ENCODE measurements at places on chromosomes 13 and 19.
A peak's percentile ranks its signal among the peaks of the same experiment; 100 is the strongest.

DNA sequence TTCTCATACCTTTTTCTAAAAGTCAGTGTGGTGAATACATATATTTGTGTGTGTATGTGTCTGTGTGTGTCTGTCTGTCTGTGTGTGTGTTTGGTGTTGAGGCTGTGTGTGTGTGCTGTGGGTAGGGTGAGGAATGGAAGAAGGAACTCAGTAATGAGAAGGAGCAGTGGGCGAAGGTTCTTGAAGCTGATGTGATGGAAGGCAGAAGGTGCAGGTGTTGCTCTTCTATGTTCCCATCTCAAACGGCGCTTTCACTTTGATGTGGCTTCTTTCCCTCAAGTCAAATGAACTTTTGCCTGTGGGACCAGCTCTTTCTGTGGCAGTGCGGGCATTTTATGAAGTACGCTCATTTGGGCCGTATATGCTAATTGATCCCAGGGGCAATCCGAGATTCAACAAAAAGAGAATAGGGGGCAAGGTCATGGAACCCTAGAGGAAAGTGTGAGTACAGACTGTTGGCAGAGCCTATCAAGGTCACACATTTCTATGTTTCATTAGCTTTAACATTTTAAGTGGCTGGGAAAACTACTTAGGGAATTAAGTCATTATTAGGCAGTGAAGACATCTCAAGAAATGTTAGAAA, 15.2 kb downstream of the BIVM start:
- no peak for DNase-seq

GRCh38 chr19:10864538-10864899, 6.8 kb upstream of the CARM1 start:
- peak; percentile 27 for DNase-seq

DNA sequence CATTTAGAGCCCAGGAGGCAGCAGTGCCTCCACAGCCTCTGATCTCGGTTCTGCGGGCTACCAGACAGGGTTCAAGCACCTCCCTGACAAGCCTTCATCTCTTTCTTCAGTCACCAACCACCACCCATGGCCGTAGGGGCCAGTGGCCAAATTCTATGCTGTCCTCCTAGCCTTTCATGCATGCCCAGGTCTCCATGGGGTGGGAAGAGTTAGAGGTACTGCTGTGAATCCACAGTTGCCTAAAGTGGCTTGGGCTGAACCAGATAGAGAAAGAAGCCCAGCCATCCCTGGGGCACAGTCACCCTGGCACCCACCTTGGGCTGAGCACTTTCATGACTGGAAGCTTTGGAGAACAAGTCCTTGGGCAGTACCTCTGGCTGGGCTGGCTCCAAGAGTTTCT, 97.4 kb downstream of the ZDHHC20 start:
- no peak for DNase-seq

GRCh38 chr13:101916108-101916774, 463.8 kb downstream of the ITGBL1 start:
- peak; percentile 19 for DNase-seq

GRCh38 chr13:68048802-68049359, 818.7 kb upstream of the PCDH9 start:
- no peak for DNase-seq

GRCh38 chr19:18386543-18387271, 749 bp downstream of the GDF15 start:
- no peak for DNase-seq

DNA sequence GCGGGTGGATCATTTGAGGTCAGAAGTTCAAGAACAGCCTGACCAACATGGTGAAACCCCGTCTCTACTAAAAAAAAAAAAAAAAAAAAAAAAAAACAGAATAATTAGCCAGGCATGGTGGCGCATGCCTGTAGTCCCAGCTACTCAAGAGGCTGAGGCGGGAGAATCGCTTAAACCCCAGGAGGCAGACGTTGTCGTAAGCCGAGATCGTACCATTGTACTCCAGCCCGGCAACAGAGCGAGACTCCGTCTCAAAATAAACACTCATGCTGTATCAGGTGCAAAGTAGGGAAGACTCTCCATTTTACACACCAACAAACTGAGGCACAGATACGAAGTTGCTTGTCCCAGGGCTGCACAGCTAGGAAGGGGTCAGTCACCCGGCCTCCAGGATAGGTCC, 15.6 kb downstream of the TLE6 start:
- DNase-seq = no peak

DNA sequence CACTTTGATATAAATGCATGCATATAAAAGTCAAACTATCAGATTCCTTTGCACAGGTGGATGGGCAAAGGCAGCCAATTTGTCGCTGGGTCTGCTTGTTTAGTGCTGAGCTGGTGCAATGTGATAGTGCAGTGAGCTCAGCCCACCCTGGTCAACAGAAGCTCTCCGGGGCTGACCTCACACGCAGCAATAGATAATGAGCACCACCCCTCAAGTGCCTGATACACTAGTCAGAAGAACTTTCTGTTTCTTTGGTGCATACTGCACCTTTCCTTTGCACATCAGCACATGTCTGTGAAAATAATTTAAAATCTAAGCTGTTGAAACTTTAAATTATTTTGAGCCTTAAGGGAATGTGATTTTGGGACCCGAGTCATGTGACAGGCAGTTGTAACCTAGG, 20.2 kb downstream of the ATP8A2 start:
- no peak for DNase-seq

- DNase-seq = no peak
Measured at GRCh38 chr13:35260316-35260715, 216.2 kb downstream of the MAB21L1 start.

DNA sequence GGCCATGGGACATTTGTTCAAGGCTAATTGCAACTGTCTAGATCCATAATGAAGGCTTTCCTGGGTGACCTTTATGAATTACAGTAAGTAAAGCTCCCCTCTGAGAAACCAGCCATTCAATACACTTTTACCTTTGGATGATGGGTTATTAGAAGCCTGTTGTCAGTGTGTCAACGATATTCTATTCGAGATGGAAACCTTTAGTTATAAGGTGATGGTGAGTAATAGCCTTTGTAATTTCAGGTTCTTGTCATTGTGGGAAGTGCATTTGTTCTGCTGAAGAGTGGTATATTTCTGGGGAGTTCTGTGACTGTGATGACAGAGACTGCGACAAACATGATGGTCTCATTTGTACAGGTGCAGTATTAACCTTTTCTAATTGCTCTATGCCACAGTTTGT, 261.7 kb downstream of the ITGBL1 start:
- no peak for DNase-seq

DNA sequence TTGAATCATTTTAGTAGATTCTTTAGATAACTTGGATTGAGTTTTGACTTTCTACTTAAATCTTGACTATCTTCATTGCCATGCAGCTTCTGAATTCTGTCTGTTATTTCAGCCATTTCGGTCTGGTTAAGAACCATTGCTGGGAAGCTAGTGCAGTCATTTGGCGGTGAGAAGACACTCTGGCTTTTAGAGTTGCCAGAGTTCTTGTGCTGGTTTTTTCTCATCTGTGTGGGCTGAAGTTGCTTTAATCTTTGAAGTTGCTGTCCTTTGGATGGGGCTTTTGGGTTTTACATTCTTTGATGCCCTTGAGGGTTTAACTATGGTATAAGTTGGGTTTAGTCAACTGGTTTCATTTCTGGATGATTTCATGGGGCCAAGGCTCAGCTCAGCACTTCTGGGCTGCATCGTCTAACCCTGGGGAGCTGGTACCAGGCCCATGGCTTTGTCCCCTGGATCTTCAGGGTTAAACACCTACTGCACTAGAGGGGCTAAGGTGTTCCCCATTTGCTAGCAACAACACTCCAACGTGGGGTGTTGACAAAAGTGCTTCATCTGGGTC, 10.0 kb upstream of the IGFL2 start:
- DNase-seq = no peak

DNA sequence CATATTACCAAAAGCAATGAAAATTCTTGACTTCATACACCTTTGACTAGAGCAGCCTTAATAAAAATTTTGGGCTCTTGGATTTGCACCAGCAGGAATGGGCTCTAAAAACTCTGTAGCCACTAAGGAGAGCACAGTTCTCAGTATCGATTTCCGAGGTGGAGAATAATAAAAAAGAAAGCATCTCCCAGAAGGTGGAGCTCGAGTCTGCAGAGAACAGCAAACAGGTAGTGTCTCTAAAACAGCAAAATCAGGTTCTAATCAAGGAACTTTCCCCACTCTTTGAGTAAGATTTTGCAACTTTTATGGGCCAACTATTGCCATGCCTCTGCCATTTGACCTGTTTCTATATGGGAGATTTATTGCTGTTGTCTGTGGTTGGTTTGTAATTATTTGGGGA, 258.7 kb upstream of the GPC6 start:
- DNase-seq = no peak

GRCh38 chr13:112818040-112818697, 128.3 kb downstream of the ATP11A start:
- no peak for DNase-seq

- no peak for DNase-seq
Measured at GRCh38 chr19:4594201-4594600, 34.7 kb upstream of the SEMA6B start.

GRCh38 chr13:24232474-24232873, 72.0 kb downstream of the SPATA13 start:
- DNase-seq = no peak

- DNase-seq = peak; percentile 64
Measured at GRCh38 chr19:12778017-12778904, 2.9 kb upstream of the HOOK2 start.

- DNase-seq = peak; percentile 40
Measured at GRCh38 chr13:40352380-40352778, 314.1 kb downstream of the FOXO1 start.

GRCh38 chr19:46180701-46181387, 32.8 kb downstream of the IGFL2 start:
- DNase-seq = no peak

DNA sequence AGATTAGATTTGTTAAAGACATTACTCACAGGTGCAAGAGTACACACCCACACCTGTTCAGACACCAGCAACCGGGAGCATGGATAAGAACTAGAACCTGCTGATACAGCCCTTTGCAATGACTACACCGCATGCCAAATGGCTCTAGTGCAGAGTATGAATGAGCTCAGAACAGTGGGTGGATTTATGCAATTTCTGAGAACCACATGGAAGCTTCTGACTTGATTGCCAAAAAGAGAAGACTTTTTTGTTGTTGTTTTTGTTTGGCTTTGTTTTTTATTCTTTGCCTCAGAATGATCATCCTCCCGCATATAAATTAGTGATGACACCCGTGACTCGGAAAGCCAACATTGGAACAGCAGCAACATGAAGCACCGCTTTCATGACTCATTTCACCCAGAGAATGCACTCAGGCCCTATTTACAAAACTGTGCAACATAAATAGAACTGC, 77.4 kb upstream of the LRCH1 start:
- no peak for DNase-seq

GRCh38 chr13:110867380-110867779, 47.5 kb downstream of the ANKRD10 start:
- DNase-seq = no peak

- no peak for DNase-seq
Measured at GRCh38 chr13:93225610-93226009, 997 bp upstream of the GPC6 start.

DNA sequence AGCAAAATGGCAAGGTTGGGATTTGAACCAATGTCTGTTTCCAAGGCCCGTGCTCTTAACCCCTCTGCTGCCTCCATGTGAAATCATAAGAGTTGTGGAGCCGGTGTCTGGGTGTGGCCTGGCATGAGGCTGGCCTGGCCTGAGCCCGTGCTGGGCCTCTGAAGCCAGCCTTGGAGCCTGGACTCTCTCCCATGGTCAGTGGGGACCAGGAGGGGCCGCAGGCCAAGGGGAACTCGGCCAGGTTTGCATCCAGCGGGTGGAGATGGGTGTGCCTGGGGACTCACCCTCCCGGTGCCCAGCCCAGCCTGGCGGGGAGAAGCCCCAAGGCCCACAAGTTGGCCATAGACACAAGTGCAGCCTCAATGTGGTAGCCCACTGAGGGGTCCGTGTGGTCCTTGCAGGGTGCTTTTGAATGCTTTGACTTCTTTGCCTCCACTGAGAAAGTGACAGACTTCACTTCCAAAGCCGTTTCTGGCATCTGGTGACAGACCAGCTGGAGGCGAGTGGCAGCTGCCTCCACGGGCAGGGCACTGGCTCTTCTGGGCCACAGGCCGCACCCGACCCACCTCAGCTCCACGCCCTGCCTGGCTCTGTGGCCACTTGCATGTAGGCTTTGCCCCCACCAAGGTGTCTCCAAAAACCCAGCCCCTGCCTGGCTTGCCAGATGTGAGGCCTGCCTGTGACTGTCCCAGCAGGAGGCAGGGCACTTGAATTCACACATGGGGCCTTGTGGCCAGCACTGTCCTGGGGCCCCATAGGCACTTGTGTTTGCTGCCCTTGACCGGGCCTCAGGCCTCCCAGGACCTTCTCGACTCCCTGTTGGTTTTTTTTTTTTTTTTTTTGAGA, 26.2 kb upstream of the NCCRP1 start:
- no peak for DNase-seq

DNA sequence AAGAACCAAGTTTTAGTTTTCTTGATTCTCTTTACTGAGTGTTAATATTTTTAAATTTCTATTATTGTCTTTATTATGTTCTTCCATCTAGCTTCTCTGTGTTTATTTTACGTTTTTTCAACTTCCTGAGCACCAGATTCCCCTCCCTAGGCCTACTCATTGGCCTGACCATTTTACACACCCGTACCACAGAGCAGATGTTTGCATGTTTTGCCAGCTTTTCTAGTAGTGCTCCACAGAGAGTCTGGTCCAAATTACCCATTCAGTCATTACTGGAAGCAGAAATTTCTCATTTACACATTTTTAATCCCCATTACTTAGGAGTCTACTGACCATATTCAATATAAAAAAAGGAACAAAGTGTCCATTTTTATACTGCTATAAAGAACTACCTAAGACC, 66.9 kb downstream of the ING1 start:
- DNase-seq = no peak

GRCh38 chr19:34539396-34539795, 57.8 kb downstream of the WTIP start:
- DNase-seq = no peak

DNA sequence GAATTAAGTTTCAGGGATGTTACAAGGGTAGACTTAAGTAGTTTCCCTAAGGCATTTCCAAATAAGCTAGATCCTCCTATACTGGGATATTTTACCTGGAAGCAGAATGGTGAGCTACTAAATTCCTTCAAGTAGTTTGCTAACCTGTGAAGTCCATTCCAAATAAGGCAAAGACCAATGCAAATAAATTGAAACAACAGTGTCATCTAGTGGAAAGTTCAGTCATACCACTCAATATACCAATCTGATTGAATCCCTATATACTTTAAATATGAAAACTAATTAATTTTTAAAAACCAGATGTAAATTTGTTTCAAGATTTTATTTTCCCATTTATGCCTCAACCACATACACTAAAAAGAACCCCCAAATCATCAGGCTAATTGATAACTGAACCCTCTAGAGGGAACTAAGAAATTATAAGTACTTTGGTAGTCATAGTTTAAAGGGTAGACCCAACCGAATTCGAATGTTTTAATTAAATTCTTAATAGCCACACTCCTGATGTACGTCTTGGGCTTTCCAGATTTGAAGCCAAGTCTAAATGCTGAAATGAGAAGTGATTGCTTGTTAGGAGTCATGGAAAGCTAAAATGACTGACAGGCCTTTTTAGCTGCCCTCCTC, 223.7 kb downstream of the TBC1D4 start:
- DNase-seq = no peak
